ENCODE measurements at places on chromosomes 7 and 10. TPM values are rescaled to one million over a fixed set of nuclear protein-coding genes. Genes with fewer than 3 reads are reported as not detected.

IFIT1B gene
- not detected for total RNA-seq

NOS3 gene
- total RNA-seq = 8.4 TPM

ZNF398 gene
- total RNA-seq = 31.5 TPM

SFTPA1 gene
- not detected for total RNA-seq

BAMBI gene
- total RNA-seq = 24.8 TPM

GRCh38 chr10:63125459-63125858 lies 7.7 kb upstream of the NRBF2 start:
- H3K4me3 ChIP-seq = no peak overlapping the region
- no peak overlapping the region for H3K27ac ChIP-seq
- no peaks in the 10 kb centered on the region for H3K27me3 ChIP-seq
- no peak for DNase-seq

DNA sequence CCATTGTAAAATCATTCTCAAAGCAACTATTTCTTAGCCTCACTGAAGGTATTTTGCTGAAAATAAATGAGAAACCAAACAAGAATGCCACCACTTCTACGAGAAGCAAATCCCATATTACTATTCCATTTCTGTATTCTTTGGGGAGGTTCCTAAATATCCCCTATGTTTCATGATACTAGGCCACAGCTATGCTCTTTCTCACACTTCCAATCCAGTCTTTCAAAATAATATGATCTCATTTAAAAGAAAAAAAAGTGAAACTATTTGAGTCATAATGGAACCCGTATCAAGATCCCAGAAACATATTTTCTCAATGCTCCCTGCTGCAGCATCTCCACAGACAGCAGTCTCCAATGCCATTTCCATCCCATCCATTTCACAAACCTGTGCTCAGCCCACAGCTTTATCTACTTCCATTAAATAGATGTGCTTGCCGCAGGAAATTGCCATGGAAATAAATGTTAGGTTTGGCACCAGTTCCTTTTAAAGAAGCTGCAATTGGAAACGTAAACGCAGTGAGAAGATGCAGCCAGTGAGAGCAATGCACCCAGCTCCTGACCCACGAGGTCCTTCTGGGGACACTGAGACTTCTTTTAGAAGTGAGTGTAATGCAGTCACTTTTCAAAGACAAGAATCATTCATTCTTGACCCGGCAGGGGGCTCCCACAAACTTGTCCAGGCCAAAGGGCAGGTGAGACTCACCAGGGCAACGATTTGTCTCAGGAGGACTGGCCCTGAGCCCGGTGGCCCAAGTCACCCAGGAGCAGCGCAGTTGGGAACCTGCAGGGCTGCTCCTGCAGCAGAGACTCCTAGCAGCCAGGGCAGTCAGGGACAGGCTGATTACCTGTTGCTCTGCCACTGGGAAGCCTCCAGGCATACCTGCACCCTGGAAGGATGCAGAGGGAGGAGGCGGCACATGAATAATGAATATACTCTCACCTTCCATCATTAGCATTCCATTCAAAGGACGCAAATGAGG lies 99.6 kb downstream of the C10orf90 start:
- DNase-seq = no peak
- H3K36me3 ChIP-seq = no peaks in the 10 kb centered on the region
- H3K27me3 ChIP-seq = no peaks in the 10 kb centered on the region
- H3K4me1 ChIP-seq = peaks cover 3% of the 10 kb centered on the region

- no peaks in the 10 kb centered on the region for H3K4me1 ChIP-seq
- H3K36me3 ChIP-seq = no peaks in the 10 kb centered on the region
- no peak overlapping the region for H3K27ac ChIP-seq
- no peak overlapping the region for H3K4me3 ChIP-seq
- no peaks in the 10 kb centered on the region for H3K27me3 ChIP-seq
- no peak for DNase-seq
Observed at GRCh38 chr10:96468845-96469244, 44.9 kb downstream of the TLL2 start.

DNA sequence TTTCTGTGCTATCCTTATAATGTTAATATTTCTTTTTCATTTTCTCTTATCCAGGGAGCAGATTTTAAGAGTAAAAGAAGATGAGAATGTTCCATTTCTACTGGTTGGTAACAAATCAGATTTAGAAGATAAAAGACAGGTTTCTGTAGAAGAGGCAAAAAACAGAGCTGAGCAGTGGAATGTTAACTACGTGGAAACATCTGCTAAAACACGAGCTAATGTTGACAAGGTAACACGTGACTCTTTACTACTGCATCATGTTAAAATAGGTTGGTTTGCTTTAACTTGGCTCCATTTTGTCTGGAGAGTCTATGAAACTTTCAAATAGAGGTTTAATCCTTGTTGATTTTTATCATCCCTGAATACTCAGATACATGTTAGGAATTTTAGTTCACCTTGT lies 73.3 kb downstream of the RALA start:
- H3K27ac ChIP-seq = no peak overlapping the region
- H3K36me3 ChIP-seq = peaks cover 9% of the 10 kb centered on the region
- no peaks in the 10 kb centered on the region for H3K27me3 ChIP-seq
- no peak overlapping the region for H3K4me3 ChIP-seq
- H3K4me1 ChIP-seq = no peaks in the 10 kb centered on the region
- DNase-seq = no peak

- H3K4me3 ChIP-seq = no peak overlapping the region
- no peaks in the 10 kb centered on the region for H3K27me3 ChIP-seq
- no peak overlapping the region for H3K27ac ChIP-seq
- no peaks in the 10 kb centered on the region for H3K4me1 ChIP-seq
- no peak for DNase-seq
- H3K36me3 ChIP-seq = no peaks in the 10 kb centered on the region
Observed at GRCh38 chr7:129494041-129494440, 8.3 kb upstream of the SMKR1 start.

GRCh38 chr10:91391920-91392319 lies 18.2 kb upstream of the HECTD2 start:
- H3K4me3 ChIP-seq = no peak overlapping the region
- no peak for DNase-seq

DNA sequence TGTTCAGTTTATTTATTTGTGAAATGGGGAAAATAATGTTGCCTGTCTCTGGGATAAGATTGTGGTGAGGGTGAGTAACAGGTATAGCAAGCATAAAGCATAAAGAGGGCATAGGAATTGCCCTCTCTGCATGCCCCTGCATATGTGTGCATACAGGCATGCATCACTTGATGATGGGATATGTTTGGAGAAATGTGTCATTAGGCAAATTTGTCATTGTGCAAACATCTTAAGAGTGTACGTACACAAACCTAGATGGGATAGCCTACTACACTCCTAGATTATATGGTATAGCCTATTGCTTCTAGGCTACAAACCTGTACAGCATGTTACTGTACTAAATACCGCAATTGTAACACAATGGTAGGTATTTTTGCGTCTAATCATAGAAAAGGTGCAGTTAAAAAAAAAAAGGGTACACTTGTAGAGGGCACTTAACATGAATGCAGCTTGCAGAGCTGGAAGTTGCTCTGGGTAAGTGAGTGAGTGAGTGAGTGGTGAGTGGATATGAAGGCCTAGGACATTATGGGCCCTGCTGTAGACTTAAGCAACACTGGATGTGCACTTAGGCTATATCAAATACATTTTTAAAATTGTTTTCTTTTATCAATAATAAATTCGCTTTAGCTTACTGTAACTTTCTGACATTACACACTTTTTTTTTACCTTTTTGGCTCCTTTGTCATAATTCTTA lies 386.5 kb upstream of the ANKRD30A start:
- no peak for DNase-seq
- H3K36me3 ChIP-seq = no peaks in the 10 kb centered on the region
- H3K4me1 ChIP-seq = no peaks in the 10 kb centered on the region
- H3K27ac ChIP-seq = no peak overlapping the region
- no peaks in the 10 kb centered on the region for H3K27me3 ChIP-seq

- H3K4me3 ChIP-seq = no peak overlapping the region
- H3K27ac ChIP-seq = no peak overlapping the region
- H3K36me3 ChIP-seq = no peaks in the 10 kb centered on the region
Observed at GRCh38 chr10:12726971-12727831, 274.3 kb downstream of the CCDC3 start.

DNA sequence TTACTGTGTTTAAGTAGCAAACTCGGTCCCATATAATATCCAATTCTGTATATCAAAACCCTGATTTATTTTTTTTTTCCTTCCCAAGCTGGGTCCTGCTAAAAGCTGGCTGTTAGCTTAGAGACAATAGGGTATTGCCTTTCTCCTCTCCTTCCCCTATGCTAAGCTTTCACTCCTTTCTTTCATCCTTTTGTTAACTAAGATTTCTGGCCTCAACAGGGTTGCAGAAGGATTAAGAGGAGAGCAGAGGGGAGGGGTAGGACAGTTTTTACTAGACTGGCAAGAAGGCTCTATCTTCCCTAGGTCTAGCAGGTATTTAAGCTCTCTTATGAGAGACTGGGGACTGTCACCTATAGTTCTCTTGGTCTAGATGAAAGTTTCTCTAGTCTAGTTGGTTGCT lies 229.2 kb downstream of the KCND2 start:
- H3K4me1 ChIP-seq = no peaks in the 10 kb centered on the region
- H3K27me3 ChIP-seq = no peaks in the 10 kb centered on the region
- no peak overlapping the region for H3K27ac ChIP-seq
- no peak overlapping the region for H3K4me3 ChIP-seq

DNA sequence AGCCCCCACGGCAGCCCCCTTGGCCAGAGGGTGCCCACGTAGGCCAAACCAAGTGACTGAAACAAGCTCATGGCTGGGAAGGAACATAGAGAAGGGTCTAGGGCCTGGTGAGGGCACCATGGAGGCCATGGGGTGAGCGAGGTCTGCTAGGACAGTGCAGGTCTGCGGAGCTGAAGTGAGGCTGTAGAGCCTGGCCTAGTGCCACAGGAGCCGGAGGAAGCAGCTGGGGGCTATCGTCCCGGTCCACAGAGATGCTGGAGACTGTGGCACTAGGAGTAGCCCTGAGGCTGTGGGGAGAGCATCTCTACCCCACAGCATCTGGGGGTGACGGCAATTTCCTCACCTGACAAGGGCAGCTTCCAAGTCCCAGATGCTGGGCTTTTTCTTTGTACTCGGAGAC lies 150.3 kb downstream of the ZNF22 start:
- H3K27ac ChIP-seq = no peak overlapping the region
- H3K36me3 ChIP-seq = no peaks in the 10 kb centered on the region
- DNase-seq = no peak
- no peaks in the 10 kb centered on the region for H3K4me1 ChIP-seq

GRCh38 chr7:94618126-94618525 lies 37.8 kb downstream of the SGCE start:
- H3K27me3 ChIP-seq = no peaks in the 10 kb centered on the region
- DNase-seq = no peak
- H3K4me3 ChIP-seq = no peak overlapping the region
- H3K4me1 ChIP-seq = peaks cover 12% of the 10 kb centered on the region
- H3K27ac ChIP-seq = no peak overlapping the region

DNA sequence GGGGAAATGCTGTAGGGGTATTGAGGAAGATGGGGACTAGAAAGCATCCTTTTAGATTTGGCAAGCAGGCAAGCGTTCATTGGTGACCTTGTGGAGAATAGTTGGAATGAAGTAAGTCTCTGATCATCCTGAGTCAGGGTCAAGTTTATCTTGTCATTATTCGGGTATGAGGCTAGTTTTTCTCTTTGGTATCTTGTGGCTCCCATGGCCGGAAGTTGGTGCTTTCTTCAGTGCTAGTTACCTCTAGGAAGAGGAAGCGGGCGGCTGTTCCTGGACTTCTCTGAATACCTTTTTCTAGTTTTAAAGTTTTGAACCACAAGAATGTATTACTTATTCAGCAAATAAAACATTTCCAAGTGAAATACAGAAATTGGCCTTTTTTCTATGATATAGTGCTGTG lies 9.2 kb downstream of the CREM start:
- peaks cover 11% of the 10 kb centered on the region for H3K4me1 ChIP-seq
- no peak for DNase-seq
- no peaks in the 10 kb centered on the region for H3K27me3 ChIP-seq
- no peak overlapping the region for H3K27ac ChIP-seq

DNA sequence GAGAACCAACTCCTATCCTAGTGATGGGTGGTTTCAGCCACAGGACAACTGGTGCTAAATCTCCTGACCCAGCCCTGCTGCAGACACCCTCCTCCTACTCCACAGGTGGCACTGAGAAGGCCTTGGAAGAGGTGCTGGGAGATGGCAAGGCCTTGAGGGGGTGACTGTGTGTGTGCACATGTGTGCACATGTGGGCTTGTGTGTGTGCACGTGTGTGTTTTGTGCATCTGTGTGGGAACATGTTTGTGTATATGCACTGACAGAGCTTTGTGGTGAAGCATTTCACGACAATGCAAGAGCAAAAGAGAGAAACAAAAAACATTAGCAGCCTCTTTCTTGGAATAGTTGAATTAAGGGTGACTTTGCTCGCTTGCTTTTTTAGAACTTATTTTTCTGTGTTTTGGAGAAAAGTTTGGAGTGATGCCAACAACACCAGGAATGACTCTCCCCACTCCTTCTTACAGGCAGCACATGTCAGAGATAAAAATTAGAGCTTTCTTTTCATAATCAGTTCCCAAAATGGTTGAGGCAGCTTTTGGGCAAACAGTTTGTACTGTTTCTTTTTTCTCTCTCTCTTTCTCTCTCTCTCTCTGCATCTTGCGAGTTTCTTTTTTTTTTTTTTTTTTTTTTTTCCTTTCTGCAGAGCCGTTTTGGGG lies 69.5 kb downstream of the SEC61G start:
- no peak for DNase-seq
- H3K4me3 ChIP-seq = no peak overlapping the region
- no peaks in the 10 kb centered on the region for H3K36me3 ChIP-seq
- H3K27ac ChIP-seq = no peak overlapping the region
- H3K4me1 ChIP-seq = no peaks in the 10 kb centered on the region
- no peaks in the 10 kb centered on the region for H3K27me3 ChIP-seq

- H3K4me3 ChIP-seq = no peak overlapping the region
- no peak overlapping the region for H3K27ac ChIP-seq
- DNase-seq = no peak
- H3K27me3 ChIP-seq = no peaks in the 10 kb centered on the region
- peaks cover 19% of the 10 kb centered on the region for H3K4me1 ChIP-seq
Observed at GRCh38 chr7:40851001-40851400, 716.2 kb downstream of the SUGCT start.

DNA sequence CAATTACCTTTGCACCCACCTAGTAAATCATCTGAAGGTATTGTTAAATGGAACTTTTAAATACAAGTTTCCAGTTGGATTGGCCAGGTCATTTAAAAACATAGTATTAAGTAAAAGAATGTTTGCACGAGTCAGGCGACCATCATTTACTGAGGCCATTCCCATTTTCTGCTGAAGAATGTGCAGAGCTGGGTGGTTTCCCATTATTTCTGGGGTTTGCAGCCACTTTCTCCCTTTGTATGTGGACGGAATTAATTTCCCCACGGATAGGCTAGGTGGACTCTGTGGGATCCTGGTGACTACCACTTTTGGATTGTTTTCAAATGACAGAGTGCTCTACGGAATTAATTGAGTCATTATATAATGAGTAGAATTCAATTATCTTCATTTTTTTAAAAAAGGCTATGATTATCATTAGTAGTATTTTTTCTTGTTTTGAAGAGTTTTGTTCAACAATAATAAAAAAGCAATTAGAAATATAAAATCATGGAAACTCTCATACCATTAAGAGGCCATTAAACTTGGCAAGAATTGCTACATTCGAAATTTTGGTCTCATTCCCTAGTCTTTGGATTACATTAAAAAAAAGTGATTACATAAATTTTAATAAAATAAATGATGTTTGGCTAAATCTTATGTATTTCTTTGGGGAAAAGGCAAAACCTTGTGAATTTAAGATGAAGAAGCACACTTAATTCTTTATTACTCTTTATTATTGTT lies 120.4 kb upstream of the FZD8 start:
- no peak for DNase-seq
- no peaks in the 10 kb centered on the region for H3K36me3 ChIP-seq
- no peaks in the 10 kb centered on the region for H3K4me1 ChIP-seq

Data from thoracic aorta (tissue), 2 donors.